ENCODE measurements at places on chromosomes 7 and 10.

DNA sequence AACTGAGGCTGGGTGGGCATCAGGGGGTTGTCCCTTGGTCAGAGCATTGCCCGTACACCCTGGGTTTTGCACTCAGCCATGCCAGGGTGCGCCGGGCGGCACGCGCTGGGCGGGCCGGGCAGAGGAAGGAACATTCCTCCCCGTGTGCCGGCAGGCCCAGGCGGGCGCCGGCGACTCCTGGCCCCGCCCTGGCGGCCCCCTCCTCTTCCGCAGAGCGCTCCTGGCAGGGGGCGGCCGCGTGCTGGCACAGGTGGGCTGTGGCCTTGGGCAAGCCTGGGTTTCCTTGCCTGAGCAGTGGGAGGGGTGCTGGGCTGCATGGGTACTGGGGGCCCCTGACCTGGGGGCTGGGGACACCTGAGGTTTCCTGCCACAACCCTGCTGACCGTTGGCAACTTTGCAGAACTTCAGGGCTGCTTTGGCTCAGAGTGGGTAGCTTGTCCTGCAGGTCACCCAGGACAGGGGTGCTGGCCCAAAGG, 3.9 kb downstream of the LFNG start:
- no peak for DNase-seq

DNA sequence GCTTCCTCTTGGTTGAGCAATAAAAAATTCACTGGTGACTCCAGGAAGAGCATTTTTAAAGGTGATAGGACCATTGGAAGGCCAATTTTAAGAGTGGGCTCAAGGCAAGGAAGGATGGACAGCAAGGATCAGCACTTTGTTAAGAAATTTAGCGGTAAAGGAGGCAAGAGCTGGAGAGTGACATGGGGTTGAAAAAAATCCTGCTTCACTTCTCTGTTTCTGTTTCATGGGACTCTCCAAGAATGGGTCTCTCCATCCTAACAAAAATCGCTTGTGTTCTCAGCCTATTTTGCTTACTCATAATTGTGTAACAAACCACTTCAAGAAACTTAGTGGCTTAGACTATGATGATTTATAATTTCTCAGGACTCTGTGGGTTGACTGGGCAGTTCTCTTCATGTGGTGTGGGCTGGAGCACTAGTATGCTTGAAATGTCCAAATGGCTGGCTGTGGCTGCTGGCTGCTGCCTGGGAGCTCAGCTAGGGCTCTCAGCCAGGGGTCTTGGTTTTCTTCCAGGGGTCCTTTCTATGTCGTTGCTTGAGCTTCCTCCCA, 59.8 kb upstream of the ZNRF2 start:
- no peak for DNase-seq

DNA sequence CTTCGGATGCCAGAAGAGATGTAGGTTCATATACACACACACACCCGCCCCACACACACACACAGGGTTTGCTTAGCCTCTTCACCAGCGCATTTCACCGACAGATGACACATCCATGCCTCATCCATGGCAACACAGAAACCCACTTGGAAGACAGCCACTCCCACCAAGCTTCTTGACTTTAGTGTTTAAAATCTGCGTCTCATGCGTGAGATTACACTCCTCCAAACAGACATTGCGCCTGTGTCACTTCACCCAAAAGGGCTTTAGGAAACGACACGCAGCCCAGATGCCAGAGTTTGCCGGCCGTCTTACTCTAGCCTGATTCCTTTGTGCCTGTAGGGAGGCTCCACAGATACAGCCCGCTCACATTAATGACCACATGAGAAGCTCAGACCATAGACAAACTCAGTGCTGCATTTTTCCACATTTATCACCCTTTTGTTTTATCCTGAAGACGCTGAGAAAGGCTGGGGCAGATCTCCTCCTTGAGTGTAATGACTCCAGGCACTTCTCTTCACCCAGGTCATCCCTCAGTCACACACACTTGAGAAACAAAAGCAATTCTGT, 73.8 kb downstream of the DIP2C start:
- DNase-seq: no peak

DNA sequence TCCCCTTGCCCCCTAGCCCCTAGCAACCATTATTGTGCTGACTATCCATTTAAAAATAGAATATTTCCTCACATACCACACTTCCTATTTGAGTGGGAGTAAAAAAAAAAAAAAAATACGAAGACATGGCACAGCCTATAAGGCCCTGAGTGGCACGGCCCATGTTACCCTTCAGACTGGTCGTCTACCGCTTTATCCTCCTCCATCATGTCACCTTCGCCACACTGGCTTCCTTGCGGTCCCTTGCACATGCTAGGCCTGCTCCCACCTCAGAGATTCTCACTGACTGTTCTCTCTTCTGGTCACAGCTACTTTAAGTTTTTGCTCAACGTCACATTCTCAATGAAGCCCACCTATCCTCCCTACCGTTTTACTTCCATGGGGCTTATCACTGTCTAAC, 130.3 kb downstream of the ATE1 start:
- no peak for DNase-seq

DNA sequence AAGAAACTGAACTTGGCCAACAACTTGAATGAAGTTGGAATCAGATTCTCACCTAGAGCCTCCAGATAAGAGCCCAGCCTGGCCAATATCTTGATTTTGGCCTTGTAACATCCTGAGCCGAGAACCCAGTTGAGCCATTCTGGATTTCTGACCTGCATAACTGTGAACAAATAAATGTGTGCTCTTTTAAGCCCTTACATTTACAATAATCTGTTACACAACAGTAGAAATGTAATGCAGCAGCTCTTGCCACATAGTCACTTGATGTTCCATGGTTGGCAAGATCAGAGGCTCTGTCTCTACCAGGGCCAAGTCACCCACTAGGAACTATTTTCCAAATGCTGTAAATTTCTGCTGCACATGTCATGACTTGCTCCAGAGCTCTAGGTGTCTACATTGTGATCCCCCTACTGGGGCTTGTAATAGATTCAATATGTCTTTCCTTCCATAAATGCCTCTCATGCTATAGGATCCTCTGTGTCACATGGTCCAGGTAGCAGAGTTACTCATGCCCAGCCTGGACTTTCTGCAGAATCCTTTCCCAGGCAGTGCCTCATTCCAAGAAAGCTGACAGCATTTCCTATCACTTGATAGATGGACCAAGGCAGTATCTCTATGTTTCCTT, 11.4 kb upstream of the RBM20 start:
- no peak for DNase-seq

DNA sequence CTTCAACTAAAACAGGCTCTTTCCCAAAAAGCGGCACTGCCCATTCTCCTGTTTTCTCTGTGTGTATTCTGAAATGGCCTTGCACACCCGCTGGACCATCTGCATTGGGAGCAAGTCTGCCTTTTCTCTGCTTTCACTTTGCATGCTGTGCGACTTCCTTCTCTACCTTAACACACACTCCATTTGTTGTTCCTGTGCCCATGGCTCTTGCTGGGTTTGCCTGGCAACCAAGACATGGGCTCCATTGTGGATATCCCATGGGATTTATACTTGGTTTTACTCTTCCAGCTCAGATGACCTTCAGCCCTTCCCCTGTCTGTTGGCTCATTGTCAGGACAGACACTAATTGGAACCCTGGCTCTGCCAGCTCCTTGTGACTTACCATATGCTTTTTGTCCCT, 465.3 kb downstream of the REEP3 start:
- DNase-seq: no peak

DNA sequence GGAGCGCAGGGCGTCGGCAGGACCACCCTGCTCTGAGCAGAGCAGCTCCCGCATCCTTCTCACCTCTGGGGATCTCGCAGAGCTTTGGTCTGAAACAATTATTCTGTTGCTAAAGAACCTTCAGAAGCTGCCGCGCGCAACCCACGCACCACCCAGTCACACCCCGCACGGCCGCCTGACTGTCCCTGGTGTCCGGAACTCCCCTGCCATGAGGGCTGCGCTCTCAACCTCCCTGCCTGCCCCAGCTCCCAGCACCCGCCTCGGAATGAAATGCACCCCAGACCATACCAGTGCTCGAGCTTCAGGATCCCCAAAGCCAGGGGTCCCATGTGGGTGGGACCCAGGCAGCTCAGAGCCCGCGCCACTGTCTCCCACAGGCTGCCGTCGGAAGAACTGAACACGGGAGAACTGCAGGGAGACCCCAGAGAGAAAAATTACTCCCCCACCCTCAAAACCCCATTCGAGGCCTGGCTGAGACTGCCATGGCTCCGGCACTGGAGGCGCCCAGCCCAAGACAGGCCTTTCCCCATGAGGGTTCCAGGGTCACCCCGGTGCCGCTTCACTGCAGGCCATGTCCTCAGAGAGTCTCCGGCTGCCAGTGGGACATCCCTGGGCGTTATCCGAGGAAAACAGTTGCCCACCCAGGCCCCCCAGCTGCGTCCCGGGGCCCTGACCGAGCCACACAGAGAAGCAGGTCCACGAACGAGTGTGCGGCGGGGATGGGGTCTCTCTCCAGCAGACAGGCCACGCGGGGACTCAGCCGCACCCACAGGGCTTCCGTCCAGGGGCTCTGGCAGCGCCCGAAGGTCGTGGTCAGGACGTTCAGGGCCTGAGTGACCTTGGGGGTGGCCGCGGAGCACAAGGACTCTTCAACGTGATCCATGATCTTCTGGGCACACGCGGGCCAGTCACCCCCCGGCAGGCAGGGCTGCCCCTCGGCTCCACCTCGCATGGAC, 12.1 kb downstream of the BRAT1 start:
- DNase-seq: no peak

Measured in activated T-helper 1 cell treated with anti-CD3 and anti-CD28 coated beads, Interleukin-2, amount 50 U/mL, for 16 hours (primary cell).